ENCODE measurements at places on chromosomes 2 and 18. TPM values are rescaled to one million over a fixed set of nuclear protein-coding genes. Genes with fewer than 3 reads are reported as not detected.

SLC19A3 gene
- total RNA-seq = 1.2 TPM

MAP2 gene
- 3.5 TPM for total RNA-seq

CRYBA2 gene
- not detected for total RNA-seq

NTSR2 gene
- 0.15 TPM for total RNA-seq

TRPM8 gene
- total RNA-seq = not detected

AOX1 gene
- 8.5 TPM for total RNA-seq

TACR1 gene
- total RNA-seq = not detected

POLE4 gene
- 35.5 TPM for total RNA-seq

DNA sequence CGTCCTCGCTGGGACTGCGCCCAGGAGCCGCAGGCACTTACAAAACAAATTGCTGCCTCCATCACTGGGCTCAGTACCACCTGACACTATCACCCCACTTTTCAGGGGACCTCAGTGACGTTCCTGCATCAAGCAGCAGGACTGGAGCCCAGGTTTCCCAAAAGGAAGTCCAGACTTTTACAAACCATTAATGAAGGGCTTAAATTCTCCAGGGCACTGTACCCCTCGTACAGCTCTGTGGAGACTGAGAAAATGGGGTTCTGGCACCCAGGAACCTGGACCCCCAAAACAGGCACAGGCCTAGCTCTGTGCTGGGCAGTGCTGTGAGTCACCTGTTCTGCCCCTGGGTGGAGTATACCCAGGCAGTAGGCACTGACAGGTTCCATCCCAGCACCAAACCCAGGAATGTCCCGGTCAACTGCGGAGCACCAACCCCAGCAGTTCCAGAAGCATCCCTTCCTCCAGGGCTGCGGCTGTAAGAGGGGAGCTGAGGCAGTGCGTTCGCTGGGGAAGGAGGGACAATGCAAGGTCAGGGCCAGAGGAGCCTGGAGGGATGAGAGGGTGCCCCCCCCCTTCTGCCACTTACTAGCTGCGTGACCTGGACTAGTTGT lies 24.6 kb upstream of the NOTO start:
- DNase-seq = no peak

DNA sequence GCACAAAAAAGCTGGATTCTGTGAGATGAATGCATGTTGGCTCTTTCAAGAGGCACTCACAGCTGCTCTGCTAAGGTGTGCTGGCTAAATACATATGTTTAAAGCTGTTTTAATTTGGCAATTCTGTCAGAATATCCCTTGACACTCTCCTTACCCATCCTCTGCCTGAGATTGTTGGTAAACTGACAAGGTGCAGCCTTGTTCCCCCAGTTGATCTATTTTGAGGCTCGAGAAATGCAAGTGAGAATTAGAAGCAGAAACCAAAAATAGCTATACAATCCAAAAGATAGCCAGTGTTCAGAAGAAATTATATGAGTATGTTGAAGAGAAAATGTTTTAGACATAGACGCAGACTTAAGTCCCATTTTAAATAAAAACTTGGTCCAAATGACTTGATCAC lies 971.7 kb upstream of the GYPC start:
- DNase-seq = no peak

DNA sequence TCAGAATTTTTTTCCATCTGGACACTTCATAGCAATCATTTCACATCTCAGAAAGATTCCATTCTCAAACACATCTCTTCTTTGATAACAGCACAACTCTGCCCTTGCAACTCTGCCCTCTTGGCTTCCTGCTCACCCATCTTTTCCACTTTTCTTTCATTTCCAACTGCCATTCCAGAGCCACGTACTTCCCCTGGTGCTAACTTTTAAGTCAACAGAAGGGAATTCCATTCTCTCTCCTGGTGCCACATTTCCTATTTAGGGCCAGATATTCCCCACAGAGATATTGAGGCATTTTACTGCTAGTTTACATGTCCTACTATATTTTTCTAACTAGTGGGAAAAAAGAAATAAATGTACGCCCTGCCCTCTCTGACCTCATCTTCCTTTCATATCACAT lies 590.2 kb downstream of the ARHGAP15 start:
- DNase-seq = no peak

DNA sequence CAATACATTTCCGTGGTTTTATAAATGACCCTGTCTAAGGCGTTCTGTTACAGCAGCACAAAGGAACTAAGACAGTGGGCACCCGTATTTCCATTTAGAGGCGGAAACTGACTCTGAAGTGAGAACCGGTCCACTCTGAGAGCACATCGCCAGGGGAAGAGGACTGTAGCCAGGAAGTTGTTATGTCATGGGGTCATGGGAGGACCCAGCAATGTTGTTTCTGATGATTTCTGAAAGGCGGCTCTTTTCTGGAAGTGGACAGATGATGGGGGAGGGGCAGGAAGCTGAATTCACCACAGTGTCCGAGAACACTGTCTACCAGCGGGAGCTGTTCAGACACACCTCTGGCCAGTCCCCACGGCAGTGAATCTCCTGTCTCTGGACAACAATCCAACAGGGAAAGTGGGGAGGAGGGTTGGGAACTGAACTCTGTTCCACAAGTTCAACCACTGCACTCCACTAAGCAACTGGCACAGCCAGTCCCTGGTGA lies 2.1 kb upstream of the LRRFIP1 start:
- peak; percentile 72 for DNase-seq

DNA sequence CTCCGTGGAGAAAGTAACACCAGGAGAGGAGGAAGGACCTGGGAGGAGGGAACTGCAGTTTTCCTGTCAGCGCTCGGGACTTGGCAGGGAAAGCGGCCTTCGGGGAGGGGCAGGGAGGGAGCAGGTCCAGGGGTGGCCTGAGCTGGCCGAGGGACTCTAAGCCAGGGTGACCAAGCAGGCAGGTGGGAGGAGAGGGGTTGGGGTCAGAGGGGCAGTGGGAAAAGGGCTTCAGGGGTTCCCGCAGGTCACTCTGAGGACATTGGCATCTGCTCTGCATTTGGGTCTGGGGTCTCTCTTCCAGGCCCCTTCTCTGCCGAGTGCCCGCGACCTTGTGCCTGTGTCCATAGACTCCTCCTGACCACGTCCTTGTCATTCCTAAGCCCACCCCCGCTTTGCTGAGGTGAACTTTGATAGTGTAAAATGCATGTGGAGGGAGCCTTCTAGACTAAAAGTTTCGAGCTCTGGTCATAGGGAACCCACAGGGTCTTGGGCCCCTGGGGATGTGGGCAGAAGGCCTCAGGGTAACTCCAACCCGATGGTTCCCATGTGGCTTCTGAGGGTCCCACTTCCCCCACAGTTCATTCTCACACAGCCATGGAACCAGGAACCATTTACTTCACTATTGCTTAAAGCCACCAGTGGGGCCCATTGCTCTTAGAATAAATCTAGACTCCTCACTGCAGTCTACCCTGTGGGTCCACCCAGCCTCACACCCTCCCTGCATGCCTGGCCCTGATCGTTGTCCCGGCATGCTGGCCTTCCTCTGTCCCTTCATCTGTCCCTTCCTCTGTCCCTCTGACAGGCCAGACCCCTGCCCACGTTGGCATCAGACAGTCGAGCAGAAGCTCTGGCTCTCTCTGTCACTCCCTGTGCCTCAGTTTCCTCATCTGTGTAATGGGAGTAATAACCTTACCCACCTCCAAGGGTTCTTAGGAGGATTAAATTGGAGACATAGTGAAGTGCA lies 229.2 kb downstream of the SEPTIN10 start:
- DNase-seq = peak; percentile 74

GRCh38 chr18:64888956-64889355 lies 740.1 kb upstream of the LINC00305 start:
- DNase-seq = no peak

DNA sequence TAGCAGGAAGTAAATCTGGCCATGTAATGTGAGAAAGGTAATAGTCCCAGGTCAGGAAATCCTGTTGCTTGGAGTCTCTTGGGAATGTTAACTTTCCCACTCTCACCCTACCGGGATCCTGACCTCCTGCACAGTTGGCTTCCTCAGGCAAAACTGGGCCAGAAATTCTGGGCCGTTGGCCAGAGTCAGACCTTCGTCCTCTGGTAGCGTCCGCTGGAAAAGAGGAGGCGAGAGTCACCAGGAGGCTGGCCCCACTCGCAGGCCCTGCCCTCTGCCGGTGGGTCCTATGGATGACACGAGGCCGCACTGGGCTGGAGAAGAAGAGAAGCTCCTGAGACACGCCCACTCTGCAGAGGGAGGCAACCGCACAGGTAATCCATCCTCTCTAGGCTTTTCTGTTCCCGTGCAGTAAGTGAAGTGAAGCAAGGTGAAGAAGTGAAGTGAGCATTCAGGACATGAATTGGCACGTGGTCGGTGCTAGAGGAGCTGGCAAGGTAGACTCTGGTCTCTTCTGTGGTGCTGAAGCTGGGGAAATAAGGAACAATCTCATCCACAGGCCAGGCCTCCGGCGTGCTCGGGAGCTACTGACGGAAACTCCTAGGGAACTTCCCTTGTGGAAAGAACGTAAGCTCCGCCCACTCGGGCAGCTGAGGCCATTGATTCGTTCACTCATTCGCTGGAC lies 182.7 kb upstream of the GLI2 start:
- DNase-seq = peak; percentile 91

DNA sequence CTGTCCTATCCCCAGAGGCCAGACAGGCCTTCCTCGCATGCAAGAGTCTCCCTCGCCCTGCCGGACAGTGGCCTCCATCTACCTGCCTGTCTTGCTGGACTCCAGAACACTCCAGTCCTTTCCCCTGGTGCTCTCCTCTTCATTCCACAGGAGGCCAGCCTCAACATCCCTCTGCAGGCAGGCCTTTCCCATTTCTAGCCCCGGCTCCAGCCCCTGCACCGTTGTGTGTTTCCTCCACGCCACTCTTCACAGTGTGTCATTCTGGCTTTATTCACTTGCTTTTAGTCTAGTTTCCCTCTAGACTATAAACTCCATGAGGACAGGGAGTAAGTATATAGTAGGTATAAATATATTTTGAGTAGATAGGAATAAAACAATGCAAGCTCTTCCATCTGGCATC lies 81.2 kb downstream of the LOXHD1 start:
- no peak for DNase-seq

- no peak for DNase-seq
Observed at GRCh38 chr2:237096911-237097310, 11.2 kb downstream of the COPS8 start.

- DNase-seq = no peak
Observed at GRCh38 chr2:54864727-54865126, 141.3 kb downstream of the EML6 start.

DNA sequence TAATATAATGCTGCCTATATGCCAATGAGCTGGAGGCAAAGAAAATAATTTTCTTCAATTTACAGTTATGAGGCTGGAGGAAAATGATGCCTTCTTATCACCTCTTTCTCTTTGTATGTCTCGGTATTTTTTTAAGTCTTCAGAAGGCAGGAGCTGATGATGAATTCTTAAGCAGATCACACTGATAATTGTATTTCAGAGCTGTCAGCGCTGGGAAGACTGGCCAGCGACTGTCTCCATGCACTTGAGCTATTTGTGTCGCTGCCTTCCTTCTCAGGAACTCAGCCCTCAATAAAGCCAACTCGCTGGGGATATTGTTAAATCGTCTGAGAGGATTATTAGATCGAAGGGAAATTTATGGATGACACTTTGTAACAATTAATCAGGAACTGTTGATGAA lies 40.3 kb downstream of the PTGR3 start:
- DNase-seq = no peak

DNA sequence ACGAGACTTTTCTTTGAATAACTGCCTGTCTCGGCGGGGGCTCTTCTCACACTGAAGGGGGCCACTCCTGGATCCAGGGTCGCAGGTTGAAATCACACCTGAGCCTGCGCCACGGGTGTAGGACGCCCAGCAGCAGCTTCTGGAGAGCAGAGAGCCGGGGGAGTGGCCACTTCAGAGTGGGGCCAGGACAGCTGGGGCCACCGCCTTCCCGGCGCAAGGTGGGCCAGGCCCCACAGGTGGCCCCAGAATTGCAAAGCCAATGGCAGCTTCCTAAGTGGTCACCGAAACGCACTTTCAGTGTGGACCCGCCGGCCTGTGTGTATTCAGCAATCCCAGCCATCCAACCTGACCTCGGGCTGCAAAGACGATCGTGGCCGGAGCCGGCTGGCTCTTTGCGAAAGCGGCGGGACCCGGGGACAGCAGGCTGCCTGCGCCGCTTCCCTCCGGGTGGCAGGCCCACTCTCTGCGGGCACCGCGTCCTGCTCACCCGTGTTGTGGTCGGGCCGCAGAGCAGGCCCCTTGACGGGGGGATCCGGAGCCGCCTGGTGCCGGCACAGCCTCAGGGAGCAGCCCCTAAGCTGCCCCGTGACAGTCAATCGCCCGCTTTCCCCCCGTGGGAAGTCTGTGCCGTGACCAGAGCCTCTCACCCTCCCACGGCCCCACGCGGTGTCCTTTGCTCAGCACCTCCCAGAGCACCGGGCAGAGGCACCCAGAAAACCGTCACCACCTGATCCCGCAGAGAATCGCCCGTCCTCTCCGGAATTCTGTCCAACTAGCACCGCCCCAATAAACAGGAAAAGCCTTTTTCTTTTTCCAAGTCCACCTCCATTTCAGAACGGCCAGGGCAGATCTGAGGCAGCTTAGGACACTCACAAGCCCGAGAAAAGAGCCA lies 144.7 kb downstream of the ZNF516 start:
- DNase-seq = no peak

- DNase-seq = no peak
Observed at GRCh38 chr18:21012308-21012707, 99.3 kb downstream of the ROCK1 start.

DNA sequence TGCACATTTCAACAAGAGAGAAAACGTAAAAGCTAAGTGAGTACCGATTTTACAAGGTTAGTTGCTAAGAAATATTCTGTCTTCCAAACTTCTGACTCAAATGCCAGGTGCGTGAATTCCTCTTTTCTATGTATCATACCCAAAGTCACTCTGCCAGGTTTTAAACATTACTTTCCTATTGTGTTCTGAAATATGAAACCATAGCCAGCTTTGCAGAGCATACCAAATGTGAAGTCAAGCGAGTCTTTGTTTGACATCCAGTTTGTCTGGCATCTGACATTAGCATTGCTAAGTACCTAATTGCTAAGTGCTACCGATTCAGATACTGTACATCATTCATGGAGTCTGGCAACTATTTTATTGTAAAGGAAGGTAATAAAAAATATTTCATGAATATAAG lies 321.9 kb upstream of the GALNT5 start:
- no peak for DNase-seq

DNA sequence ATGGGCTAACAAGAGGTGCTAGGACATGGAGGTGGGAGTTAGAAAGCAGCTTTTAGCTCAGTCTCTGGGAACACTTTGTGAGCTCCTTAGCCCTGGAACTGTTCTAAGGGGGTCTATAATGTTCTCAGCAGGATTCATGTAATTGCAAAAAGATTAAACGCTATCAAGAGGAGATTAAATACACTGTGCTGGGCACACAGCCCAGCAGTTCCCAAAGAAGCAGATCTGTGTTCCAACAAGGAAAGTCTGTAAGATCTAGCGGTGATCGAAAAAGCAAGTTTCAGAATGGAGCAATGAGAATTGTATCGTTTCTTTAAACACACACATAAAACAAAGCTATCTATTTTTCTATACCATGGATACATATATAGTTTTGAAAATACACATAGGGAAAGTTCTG lies 2.4 kb upstream of the ARID5A start:
- no peak for DNase-seq

- DNase-seq = no peak
Observed at GRCh38 chr2:33430077-33430476, 46.4 kb upstream of the RASGRP3 start.

Data from right cardiac atrium (tissue), 5 donors.